ENCODE measurements at places on chromosomes 1 and 21.
A peak's percentile ranks its signal among the peaks of the same experiment; 100 is the strongest.

- peak; percentile 88 for DNase-seq
These were observed 36.6 kb downstream of the PLXNA2 start for GRCh38 chr1:208207388-208208131.

DNA sequence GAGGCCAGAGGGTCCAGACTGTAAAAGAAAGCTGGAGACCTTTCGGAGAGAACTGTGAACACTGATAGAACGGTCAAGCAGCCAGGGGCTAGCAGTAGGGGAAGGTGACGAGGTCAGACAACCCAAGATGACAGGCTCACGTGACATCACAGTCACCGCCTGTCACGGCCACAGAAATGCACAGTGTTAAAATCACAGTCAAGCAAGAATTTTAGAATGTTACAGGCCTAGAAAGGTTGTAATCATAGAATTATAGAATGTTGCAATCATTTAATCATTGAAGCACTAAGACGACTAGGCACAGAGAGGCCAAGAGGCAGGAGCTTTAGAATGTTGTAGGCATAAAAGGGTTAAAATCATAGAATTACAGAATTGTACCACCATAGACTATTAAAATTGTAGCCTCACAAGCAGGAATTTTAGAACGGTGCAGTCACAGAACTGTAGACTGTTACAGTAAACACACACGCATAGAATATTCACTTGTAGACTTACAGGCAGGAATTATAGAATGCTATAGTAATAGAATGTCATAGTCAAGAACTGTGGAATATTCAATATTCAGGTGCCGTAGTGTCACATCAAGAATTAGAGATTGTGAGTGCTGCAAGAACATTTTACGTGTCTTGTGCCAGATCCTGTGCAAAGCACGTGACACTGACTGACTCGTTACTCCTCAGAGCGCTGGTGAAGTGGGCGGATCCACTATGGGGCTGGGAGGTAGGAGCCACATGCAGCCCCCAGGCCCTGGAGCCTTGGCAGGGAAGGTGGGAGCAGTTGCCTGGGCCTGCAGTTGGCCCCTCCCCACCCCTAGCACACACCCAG is 118.1 kb downstream of the EPHB2 start:
- no peak for DNase-seq

DNA sequence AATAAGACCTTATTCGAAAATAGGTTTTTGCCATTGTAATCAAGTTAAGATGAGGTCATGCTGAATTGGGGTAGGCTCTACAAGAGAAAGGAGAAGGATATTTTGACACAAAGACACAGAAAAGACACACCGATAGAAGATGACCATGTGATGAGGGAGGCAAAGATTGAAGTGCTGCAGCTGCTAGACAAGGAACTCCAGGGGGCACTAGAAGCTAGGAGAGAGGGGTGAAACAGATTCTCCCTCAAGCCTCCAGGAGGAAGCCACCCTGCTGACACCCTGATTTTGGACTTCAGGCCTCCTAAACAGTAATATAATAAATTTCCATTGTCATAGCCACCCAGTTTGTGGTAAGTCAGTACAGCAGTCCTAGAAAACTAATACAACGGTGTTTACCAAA is 506.8 kb upstream of the CAMK1G start:
- DNase-seq: no peak

- DNase-seq: no peak
These were observed 7.4 kb downstream of the IFFO2 start for GRCh38 chr1:18948913-18949685.

- DNase-seq: no peak
These were observed 107.1 kb downstream of the NIBAN1 start for GRCh38 chr1:184866991-184867788.

DNA sequence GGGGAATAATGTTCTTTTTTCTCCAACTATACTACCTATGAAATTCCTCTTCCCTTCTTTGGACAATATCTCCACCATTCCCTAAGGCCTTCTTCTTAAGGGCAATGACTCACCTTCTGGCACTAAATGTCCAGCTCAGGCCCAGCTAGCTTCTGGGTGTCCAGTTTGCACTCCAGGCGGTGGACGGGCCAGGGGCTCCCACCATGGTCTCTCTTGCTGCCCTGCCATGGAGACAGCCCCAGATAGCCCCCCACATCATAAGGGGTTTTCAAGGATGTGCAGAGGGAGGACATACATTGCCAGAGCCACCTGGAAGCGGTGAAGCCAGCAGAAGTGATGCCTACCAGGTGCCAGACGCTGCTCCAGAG is 43.8 kb downstream of the C1orf198 start:
- no peak for DNase-seq

DNA sequence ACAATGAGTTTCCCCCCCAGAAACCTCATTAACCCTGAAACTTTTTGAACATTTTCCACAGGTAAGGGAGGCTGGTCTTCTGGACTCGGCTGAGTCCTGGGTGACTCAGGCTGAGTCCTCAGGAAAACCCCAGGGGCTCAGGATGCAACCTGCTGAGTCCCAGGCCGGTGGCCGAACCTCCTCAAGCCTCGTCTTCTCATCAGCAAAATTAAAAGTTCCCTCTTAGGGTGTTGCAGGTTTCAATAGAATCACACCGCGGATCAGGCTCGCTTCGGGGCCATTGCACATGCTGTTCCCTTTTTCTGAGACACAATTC is 35.0 kb upstream of the GRHL3 start:
- DNase-seq: peak; percentile 79

GRCh38 chr1:66732407-66733166 is 19.7 kb upstream of the DYNLT5 start:
- DNase-seq: no peak

Data from RWPE2 (cell line).